Stimulated activated CD8-positive, alpha-beta memory T cell treated with anti-CD3 and anti-CD28 coated beads, Interleukin-4, amount 100 ng/mL, for 48 hours (primary cell): ENCODE measurements at places on chromosomes 16 and 17.

- no peak for DNase-seq
Measured at GRCh38 chr17:9148905-9149525, 127.7 kb downstream of the NTN1 start.

GRCh38 chr17:67265436-67266019 lies 20.5 kb upstream of the HELZ start:
- no peak for DNase-seq

- no peak for DNase-seq
Measured at GRCh38 chr17:82930043-82930923, 90.5 kb upstream of the ZNF750 start.

GRCh38 chr16:1877089-1877488 lies 5.1 kb upstream of the MEIOB start:
- DNase-seq: no peak

DNA sequence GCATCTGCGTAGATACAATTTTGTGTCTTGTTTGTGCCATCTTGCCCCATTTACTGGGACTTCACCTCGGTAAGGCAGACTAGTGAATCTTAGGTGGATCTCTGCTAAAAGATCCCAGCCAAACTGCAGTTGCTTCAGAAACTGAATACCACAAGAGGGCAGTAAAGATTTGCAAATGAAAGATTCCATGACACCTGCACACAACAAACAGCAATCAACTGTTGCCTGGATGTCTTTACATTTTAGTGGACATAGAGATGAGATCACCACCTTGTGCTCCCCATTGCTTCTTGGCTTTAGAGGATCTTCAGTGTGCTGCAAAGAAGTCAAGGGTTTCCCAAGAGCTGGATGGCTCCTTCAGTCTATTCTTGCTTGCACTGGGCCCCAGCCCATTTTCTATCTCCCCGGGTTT lies 119.2 kb upstream of the CACNG5 start:
- DNase-seq: no peak
